ENCODE measurements at places on chromosomes 3 and 15. TPM values are rescaled to one million over a fixed set of nuclear protein-coding genes. Genes with fewer than 3 reads are reported as not detected.

Gene GOLGA6L4
- total RNA-seq, result 1.4 TPM

Gene CSPG4
- 49.0 TPM for total RNA-seq

Gene ARHGAP11A
- total RNA-seq, result 1.1 TPM

Gene FBXO40
- not detected for total RNA-seq

Gene SAMD7
- not detected for total RNA-seq

Gene ARHGEF3
- total RNA-seq, result 25.5 TPM

Gene MNS1
- total RNA-seq, result 0.84 TPM

Gene CLDN11
- 24.6 TPM for total RNA-seq

Gene GOLGA6B
- not detected for total RNA-seq
